ENCODE measurements at places on chromosomes 1 and 21.
A peak's percentile ranks its signal among the peaks of the same experiment; 100 is the strongest.

GRCh38 chr1:151006327-151007052, at the start of gene MINDY1:
TSS of gene MINDY1 (minus strand) at chr1:151006902. CDS start at chr1:151002617, 4,285 bp downstream.
- DNase-seq, result peak; percentile 69

DNA sequence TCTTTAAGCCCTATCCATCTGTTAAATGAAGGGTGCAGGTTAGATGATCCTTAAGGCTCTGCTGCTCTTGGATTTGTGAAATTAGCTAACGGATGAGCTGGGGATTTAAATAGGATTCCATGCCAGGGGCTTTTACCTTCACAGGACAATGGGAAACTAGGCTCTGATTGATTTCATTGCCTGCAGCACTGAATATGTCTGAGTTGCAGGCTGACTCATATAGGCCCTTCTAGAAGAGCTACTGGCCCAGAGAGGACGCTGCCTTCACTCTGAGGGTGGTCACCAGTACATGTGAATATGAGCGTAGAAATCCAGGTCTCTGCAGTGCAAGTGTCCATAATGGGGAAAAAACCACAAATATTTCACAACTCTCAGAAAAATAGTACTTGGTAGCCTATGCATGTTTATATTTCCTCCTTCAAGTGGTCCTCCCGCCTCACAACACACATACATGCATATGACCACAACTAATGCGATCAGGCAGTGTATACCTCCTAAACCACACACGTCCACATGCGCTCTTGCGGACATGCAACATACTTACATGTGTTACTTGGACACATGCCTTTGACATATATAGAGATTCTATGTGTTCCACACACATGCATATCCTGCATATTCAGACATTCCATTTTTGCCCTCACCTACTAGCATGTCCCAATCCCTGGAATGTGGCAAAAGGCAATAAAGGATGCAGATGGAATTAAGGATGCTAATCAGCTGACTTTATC, 233.8 kb upstream of the JUN start:
- no peak for DNase-seq

- no peak for DNase-seq
These were observed 26.4 kb downstream of the CAPN2 start for GRCh38 chr1:223738465-223739365.

GRCh38 chr1:23902321-23903278, 10.6 kb downstream of the CNR2 start:
- no peak for DNase-seq

DNA sequence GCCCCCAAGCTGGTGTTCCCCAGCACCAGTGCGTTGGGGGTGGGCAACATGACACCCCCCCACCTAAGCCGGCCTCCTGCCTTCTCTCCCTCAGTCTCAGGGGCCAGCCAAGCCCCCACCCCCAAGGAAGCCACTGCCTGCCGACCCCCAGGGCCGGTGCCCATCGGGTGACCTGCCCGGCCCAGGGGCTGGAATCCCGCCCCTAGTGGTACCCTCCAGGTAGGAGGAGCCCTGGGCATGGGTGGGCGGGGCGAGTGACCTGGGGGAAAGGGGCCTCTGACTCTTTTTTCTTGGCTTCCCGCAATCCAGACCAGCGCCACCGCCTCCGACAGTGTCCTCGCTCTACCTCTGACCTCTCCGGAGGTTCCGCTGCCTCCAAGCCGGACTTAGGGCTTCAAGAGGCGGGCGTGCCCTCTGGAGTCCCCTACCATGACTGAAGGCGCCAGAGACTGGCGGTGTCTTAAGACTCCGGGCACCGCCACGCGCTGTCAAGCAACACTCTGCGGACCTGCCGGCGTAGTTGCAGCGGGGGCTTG, 1.3 kb upstream of the EFNA4 start:
- DNase-seq, result no peak

DNA sequence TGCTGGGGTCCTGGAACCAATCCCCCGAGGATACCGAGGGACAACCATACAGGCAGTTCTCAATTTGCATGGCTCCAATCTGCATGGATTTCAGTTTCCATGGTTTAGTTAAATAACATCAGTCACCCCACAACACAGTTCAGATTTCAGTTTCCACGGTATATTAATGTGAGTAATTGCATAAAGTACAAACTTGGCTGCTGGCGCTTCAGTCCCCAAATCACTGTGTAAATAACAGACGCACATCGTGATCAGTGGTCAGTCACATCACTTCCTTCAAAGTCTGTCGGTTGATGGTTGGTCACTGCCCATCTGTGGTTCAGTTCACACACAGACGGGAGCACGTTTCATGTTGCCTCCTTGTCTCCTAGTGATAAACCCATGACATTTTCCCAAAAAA, 66.4 kb upstream of the LPGAT1 start:
- DNase-seq, result no peak

- no peak for DNase-seq
These were observed 64.5 kb downstream of the LRRC40 start for GRCh38 chr1:70140894-70141293.

DNA sequence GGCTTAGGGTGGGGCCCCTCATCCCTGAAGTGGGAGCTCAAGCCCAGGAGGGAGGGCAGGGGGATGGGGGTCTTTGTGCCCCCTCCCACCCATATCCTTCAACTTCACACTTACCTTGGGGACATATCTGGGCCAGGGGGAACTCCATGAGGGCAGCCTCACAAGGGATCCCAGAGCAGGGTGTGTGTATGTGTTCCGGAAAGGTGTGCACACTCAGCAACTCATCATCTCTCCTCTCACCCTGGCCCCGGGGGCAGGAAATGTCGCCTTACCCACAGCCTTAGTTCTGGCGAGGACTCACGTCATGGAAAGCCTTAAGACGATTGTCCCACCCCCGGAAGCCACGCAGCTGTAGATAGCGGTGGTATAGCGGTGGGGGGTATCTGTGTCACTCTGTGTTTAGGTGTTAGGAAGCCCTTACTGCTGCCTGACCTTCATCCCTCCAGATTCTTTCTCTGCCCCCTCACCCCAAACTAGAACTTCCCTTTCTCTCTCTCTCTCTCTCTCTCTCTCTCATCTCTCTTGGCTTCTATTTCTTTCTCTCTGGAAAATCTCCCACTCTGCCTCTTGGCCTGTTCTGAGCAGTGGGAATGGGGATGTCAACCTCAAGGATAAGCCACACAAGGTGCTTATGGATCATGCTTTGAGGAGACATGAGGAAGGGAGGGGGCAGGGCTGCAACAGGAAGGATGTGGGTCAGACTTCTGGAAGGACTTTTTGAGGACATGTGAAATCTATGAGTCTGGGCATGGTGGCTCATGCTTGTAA, at the start of gene SH2D2A:
Gene SH2D2A (minus strand): TSS at position 288 of the 768 bp plus-strand sequence. CDS start 140 bp downstream, at position 148.
- DNase-seq, result no peak

- DNase-seq, result no peak
These were observed 83.4 kb downstream of the GREM2 start for GRCh38 chr1:240528591-240528990.

GRCh38 chr1:2643414-2644077, 10.7 kb upstream of the MMEL1 start:
- no peak for DNase-seq
